Activated CD8-positive, alpha-beta memory T cell treated with anti-CD3 and anti-CD28 coated beads for 4 hours (primary cell): ENCODE measurements at places on chromosomes 1 and 21.
A peak's percentile ranks its signal among the peaks of the same experiment; 100 is the strongest.

DNA sequence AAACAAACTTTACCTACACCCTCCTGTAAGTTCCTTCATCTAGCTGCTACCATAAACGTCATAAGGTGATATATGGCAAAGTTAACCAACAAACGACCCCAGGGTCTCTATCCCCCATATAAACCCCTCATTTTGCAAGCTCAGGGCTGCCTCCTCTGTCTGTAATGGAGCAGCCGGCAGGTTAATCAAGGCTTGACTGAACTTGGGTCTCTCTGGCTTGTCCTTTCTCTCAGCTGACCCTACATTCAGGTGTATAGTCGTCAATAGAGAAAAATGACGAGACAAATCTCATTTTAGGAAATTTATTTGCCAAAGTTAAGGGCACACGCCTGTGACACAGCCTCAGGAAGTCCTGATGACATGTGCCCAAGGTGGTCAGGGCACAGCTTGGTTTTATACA, 67.4 kb downstream of the WDR4 start:
- no peak for DNase-seq

GRCh38 chr1:185788386-185788785, 54.2 kb downstream of the HMCN1 start:
- DNase-seq: no peak

DNA sequence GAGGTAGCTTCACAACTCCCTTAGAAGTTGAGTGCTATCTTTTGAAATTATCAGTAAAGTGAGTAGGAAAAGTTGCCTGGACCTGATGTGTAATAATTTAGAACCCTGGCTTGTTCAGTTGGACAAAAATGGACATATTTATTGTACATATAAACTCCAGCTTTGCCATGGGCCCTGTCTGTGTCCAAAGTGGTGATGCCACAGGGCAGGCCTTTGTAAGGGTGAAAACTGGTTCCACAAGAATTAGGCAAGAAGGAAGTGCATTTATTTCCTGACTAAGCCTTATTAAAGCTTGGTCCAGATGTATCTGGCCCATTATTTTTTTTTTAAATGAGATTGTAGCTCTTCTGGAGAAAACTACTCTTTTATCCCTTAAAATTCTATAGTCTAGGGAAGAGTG, 47.9 kb downstream of the MACO1 start:
- DNase-seq: no peak

- no peak for DNase-seq
Observed at GRCh38 chr21:43268086-43268803, 99.4 kb downstream of the CRYAA start.

GRCh38 chr1:223084464-223084866, 58.6 kb downstream of the TLR5 start:
- DNase-seq: no peak

DNA sequence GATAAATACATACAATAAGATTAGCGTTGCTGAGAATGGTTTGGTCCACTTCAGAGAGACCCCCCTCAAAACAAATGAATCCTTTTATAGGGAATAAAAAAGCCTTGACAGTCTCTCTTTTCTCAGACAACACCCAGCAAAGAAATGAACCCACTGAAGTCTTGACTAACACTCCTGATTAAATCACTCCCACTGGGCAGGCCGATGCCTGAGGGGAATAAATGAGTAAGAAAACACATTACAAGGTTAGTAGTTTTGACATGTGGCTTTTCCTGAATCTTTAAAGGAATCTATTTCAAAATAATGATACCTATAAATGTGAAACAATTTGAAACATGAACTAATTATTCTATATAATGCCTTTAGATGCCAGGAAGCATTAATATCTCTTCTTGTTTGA, 146.9 kb upstream of the POGK start:
- DNase-seq: no peak

DNA sequence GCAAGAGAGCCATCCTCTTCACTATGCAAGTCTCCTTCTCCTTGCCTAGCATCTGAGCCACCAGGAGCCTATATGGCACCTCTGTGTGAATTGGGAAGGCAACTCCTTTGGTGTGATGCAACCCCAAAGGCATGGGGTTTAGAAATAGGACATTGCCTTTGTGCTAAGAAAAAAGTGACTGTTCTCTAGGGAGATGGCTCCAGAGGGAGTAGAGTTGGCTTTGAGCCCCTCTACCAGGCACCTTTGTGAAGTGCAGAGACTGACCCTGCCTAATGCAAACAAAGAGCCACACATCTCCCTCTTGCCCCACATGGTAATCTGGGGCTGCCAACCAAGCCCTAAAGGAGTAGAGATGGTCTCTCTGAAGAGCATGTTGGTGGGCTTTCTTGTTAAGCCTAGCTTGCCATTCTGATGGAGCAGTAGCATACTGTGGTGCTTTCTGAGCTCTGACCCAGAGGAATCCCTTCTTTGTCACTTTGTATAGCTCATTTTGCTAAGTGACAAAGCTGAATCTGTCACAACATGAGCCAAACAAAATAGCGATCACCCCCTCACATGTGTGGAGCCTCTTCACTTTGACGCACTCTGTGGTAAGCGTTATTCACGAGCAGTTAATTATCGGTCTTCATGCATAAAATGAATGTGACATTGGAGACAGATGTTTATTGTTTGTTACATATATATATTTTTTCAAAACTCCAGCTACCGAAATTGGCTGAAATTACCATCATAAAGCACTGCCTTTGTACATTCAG, 74.4 kb downstream of the RWDD3 start:
- DNase-seq: no peak

DNA sequence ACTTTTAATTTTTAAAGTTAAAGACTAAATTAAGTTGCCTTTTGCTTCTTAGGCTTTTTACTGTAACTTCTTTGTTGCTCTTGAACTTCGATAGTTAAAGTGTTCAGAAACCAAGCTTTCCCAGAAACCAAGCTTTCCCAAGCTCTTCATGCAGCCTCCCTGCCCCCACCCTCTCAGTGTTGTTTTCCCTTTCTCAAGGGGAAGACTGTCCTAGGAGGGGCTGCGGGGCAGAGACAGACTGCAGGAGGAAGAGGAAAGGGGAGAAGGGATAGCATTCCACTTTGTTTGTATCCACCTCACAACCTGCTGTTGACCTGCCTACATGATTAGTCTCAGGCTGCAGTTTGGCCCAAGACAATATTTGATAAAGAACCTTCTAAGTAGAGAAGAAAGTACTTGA, 39.0 kb upstream of the DIPK1A start:
- no peak for DNase-seq

DNA sequence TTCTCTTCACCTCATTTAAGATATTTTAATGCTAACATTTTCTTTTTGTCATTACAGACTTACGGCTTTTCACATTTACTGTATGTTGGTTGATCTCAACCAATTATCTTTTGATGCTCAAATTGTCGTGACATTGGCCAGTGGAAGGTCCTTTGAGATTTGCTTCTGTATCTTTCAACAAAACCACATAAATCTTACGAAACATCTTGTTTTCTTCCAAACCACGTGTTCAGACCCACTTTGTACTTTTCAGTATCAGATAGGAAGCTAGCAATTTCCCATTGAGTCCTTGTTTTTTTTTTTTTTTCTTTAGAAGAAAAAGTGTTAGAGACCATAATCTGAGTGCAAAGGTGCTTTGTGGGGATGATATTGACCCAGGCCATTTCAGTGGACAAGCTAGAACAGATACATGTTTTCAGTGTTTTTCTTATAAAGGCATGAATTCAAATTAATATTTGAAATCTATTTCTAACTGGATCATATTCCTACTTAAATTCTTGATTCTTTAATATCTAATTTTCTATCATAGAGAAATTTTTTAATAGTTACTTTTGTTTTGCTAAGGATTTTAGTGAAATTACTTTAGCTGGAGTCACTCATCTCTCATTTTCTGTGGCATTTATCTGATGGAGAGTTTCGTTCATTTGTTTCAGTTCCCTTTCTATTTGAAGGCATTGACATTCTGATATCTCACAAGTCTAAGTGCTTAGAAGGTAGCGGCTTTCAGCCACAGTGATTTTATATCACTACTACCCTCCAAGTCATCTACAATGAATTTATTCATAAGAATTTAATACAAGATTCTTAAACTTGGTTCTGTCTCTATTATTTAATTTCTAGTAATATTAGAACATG, 26.7 kb downstream of the ATG4C start:
- DNase-seq: no peak

- no peak for DNase-seq
Observed at GRCh38 chr1:182857212-182857611, 18.1 kb downstream of the DHX9 start.

DNA sequence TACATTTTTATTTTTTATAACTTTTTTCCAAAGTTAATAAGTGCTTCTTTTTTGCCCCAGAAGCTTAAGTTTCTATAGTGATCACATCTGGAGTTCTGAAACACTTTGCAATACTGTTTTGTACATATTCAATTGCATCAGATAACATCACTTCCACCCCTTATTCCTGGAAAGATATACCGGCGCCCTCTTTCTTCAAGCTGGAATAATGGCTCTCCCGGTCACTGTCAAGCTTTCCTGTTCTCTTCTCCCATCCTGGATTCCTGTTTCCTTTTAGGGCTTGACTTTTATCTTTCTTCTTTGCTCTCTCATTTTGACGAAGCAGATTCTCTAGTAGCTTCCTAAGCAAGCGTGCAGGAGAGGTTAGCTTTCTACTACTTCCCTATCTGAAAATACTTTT, 1866.8 kb downstream of the MRPL39 start:
- DNase-seq: no peak

GRCh38 chr1:33721301-33721815, 142.5 kb upstream of the HMGB4 start:
- DNase-seq: no peak

DNA sequence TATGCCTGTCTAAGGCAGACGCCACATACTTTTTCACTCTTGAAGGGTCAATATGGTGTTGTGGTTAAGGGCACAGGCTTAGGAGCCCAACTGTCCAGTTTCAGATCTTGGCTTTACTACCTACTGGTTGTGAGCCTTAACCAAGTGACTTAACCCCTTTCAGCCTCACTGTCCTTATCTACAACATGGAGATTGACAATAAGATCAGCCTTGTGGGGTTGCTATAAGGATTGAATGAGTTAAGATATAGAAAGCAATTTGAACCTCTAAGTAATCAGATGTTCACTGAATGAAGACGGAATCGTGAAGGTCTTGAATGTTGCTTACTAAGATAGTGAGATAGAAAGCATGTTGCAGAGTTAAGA, 121.3 kb upstream of the JUN start:
- no peak for DNase-seq

GRCh38 chr1:58932859-58933598, 149.2 kb upstream of the JUN start:
- DNase-seq: no peak

GRCh38 chr1:19483261-19483660, 2.1 kb downstream of the CAPZB start:
- DNase-seq: no peak

GRCh38 chr1:89802051-89802450, 18.8 kb upstream of the LRRC8D start:
- DNase-seq: no peak

- DNase-seq: no peak
Observed at GRCh38 chr21:32920474-32920873, 105.3 kb upstream of the OLIG2 start.

DNA sequence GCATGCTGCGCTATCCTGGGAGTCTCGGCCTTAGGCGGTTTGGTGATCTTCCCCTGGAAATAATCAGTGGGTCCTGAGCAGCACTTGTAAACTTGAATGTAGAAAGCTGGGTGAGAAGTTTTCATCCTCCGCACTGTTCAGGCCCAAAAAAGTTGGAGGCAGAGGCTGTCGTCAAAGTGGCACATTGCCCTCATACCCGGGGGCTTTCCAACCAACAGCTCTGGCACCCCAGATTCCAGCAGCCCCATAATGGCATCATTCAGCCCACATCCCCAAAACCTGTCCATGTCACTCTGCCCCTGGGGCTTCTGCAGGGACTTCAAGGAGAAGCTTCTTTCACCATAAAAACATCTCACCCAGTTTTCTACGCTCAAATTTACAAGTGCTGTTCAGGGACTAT, 59.3 kb downstream of the TOR1AIP2 start:
- DNase-seq: no peak

GRCh38 chr1:204301171-204301957, 58.4 kb downstream of the PLEKHA6 start:
- DNase-seq: no peak

GRCh38 chr21:39601187-39601928, 11.4 kb upstream of the B3GALT5 start:
- DNase-seq: no peak

- DNase-seq: no peak
Observed at GRCh38 chr1:81125672-81126071, 675.1 kb upstream of the ADGRL2 start.

GRCh38 chr21:42040411-42041180, 30.4 kb upstream of the ZBTB21 start:
- DNase-seq: no peak

DNA sequence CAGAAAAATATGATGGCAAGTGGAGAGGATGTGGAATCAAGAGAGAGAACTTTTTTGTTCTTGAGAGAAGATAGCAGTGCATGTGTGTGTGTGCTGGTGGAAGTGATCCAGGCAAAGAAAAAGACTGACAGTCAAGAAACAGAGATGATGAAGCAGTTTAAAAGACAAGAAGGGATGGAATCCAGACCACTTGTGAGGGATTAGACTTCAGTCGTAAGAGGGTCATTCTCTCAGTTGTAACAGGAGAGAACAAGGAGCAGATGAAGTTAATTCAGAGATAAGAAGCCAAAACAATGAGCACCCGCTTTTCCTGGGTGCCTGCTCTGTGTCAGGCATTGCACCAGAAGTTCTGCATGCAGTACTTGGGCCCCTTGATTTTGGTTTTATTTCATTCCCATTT, 76.6 kb downstream of the RNF220 start:
- no peak for DNase-seq

- peak; percentile 54 for DNase-seq
Observed at GRCh38 chr1:160830321-160831153, 32.1 kb downstream of the CD244 start.

- no peak for DNase-seq
Observed at GRCh38 chr1:100353071-100353801, 930 bp downstream of the CDC14A start.

- DNase-seq: no peak
Observed at GRCh38 chr1:202498542-202498941, 150.0 kb downstream of the PPP1R12B start.

- DNase-seq: no peak
Observed at GRCh38 chr1:94560333-94560732, 18.8 kb upstream of the F3 start.

- DNase-seq: no peak
Observed at GRCh38 chr21:35484032-35484431, 434.9 kb upstream of the RUNX1 start.

GRCh38 chr1:164841702-164842465, 282.9 kb downstream of the PBX1 start:
- DNase-seq: no peak

- no peak for DNase-seq
Observed at GRCh38 chr1:85153149-85153891, 47.5 kb downstream of the SYDE2 start.

GRCh38 chr1:150567717-150568593, 11.5 kb downstream of the MCL1 start:
- no peak for DNase-seq
